ENCODE measurements at places on chromosomes 5 and 9. TPM values are rescaled to one million over a fixed set of nuclear protein-coding genes. Genes with fewer than 3 reads are reported as not detected.

GRCh38 chr5:60356745-60357144 is 343.2 kb downstream of the DEPDC1B start:
- H3K27me3 ChIP-seq, result no peaks in the 10 kb centered on the region
- H3K36me3 ChIP-seq, result no peaks in the 10 kb centered on the region
- H3K27ac ChIP-seq, result no peak overlapping the region
- H3K4me3 ChIP-seq, result no peak overlapping the region
- DNase-seq, result no peak
- H3K4me1 ChIP-seq, result peaks cover 22% of the 10 kb centered on the region

DNA sequence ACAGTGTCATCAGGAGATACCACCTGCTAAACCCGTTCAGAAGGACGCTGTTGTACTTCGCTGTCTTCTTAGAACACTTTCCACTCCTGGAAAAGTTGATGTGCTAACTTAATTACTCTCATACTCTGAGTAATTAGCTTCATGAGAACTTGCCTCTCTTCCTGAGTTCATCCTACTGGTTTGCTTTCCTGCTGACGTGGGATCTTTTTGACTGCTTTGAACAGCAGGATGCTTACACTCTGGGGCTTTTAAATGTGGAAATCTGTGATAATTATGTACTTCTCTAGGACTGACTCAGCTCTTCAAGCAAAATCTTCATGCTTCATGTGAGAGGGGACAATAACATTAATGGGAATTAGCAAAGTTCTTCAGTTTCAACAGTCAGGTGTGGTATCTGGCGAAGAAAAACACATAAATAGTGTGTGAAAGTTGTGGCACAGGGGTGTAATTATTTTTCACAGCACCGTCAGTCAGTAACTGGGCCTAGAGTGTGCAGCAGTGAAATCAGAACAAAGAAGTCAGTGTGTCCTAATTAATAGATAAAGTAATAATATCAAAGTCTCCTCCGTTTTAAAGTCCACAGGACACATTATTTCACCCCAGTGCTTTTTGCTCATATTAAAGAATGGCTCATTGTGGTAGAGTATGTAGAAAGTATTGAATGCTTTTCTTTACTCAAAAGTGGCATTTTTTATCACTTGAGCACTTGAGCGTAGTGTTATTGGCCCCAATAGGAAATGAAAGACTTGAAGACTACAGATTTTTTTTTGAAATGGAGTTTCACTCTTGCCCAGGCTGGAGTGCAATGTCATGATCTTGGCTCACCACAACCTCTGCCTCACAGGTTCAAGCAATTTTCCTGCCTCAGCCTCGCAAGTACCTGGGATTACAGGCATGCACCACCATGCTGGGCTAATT is 140.9 kb upstream of the DMRT1 start:
- no peak overlapping the region for H3K4me3 ChIP-seq
- peaks cover 5% of the 10 kb centered on the region for H3K4me1 ChIP-seq
- H3K36me3 ChIP-seq, result no peaks in the 10 kb centered on the region
- DNase-seq, result no peak
- H3K27ac ChIP-seq, result no peak overlapping the region
- H3K27me3 ChIP-seq, result no peaks in the 10 kb centered on the region

Gene KIF12
- total RNA-seq, result 72.9 TPM

DNA sequence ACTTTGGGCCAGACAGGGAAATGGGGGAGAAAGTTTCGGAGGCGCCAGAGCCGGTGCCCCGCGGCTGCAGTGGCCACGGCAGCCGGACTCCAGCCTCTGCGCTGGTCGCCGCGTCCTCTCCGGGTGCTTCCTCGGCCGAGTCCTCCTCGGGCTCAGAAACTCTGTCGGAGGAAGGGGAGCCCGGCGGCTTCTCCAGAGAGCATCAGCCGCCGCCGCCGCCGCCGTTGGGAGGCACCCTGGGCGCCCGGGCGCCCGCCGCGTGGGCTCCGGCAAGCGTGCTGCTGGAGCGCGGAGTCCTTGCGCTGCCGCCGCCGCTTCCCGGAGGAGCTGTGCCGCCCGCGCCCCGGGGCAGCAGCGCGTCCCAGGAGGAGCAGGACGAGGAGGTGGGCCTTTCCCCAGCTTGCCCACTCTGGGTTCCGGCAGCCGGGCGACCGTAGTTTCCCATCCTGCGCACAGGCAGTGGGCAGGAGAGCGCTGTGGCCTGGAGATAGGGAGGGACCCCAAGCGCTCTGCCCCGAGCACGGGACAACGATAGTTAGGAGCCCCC is 516 bp downstream of the MAST4 start:
- DNase-seq, result peak; percentile 27
- no peaks in the 10 kb centered on the region for H3K27me3 ChIP-seq

GRCh38 chr5:95379133-95379532 is 12.0 kb upstream of the FAM81B start:
- H3K4me3 ChIP-seq, result no peak overlapping the region
- no peaks in the 10 kb centered on the region for H3K4me1 ChIP-seq
- no peaks in the 10 kb centered on the region for H3K27me3 ChIP-seq
- H3K27ac ChIP-seq, result no peak overlapping the region
- no peak for DNase-seq
- H3K36me3 ChIP-seq, result no peaks in the 10 kb centered on the region

Gene SLU7
- 19.4 TPM for total RNA-seq

Gene PCDHB16
- 0.98 TPM for total RNA-seq

Gene GFI1B
- total RNA-seq, result 0.31 TPM

- no peaks in the 10 kb centered on the region for H3K27me3 ChIP-seq
- H3K27ac ChIP-seq, result no peak overlapping the region
- no peaks in the 10 kb centered on the region for H3K36me3 ChIP-seq
Measured at GRCh38 chr5:141001844-141002604, 35.7 kb downstream of the PCDHAC2 start.

GRCh38 chr5:110716247-110717245 is 9.9 kb downstream of the TMEM232 start:
- no peaks in the 10 kb centered on the region for H3K27me3 ChIP-seq
- H3K27ac ChIP-seq, result no peak overlapping the region
- no peak for DNase-seq
- H3K4me1 ChIP-seq, result no peaks in the 10 kb centered on the region
- H3K36me3 ChIP-seq, result no peaks in the 10 kb centered on the region

Gene LECT2
- not detected for total RNA-seq

- no peak overlapping the region for H3K4me3 ChIP-seq
- H3K27me3 ChIP-seq, result no peaks in the 10 kb centered on the region
- no peaks in the 10 kb centered on the region for H3K36me3 ChIP-seq
- DNase-seq, result no peak
Measured at GRCh38 chr5:127385936-127386335, 95.3 kb downstream of the MEGF10 start.

DNA sequence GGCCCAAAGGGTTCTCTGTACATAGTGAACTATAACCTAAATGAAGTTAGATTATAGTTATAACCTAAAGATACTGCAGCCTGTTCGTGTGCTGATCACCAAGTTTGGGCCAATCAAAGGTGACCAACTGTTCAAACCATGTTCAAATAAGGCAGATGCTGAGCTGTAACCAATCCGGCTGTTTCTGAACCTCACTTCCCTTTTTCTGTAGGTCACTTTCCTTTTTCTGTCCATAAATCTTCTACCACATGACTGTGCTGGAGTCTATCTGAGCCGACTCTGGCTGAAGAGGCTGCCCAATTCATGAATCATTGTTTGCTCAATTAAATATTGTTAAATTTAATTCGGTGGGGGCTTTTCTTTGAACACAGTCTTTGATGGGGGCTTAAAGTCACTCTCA is 1920.2 kb downstream of the MAT2B start:
- H3K4me3 ChIP-seq, result no peak overlapping the region
- H3K4me1 ChIP-seq, result peaks cover 18% of the 10 kb centered on the region
- H3K27ac ChIP-seq, result no peak overlapping the region
- no peaks in the 10 kb centered on the region for H3K27me3 ChIP-seq

Gene MLANA
- total RNA-seq, result not detected

DNA sequence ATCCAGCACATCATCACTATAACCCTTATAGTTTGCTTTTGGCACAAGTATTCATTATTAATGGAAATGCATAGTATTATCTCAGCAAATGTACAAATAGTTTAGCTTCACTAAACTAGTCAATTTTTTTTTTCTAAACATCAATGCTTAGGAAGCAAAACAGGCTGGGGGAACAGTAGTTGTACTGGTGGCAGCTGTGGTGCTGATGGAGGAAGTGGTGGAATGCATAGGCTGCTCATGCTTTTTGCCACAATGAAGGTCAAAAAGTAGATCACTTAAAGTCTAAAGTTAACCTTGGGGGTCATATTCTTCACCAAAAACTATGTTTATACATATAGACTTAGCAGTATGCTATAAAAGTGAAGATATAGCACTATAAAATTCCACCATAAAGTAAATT is 36.3 kb upstream of the CDKN2B start:
- no peaks in the 10 kb centered on the region for H3K27me3 ChIP-seq
- no peak overlapping the region for H3K27ac ChIP-seq
- no peak overlapping the region for H3K4me3 ChIP-seq

DNA sequence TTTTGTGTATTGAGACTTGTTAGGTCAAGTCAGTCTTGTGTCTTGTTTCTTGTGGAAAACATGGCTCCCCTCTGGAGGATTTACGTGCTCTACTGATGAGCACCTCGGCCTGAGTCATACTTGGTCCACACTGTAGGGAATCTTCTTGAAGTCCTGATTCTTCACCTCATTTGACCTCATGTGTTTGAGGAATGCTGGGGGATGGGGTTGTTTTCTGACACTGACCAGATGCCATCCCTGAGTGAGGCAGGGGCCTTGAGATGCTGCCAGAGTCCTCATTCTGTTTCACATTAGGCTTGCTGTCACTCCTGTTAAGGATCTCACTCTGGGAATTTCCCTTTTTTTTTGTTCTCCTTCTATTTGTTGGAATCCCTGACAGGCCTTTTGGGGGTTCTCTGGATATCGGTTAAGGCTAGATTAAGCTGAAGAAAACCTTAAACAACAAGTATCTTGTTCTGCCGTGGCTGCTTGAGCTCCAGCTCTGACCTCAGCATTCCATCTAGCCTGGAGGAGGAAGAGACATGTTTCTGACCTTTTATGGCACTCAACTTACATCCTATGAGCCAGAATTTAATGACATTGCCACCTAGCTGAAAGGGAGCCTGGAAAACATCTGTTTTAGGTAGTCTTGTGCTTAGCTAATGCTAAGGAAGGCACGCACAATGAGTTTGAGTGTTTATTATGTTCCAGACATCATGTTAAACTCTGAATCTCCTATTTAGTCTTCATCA is 20.6 kb downstream of the TCOF1 start:
- H3K36me3 ChIP-seq, result peaks cover 27% of the 10 kb centered on the region
- H3K4me3 ChIP-seq, result no peak overlapping the region
- H3K27me3 ChIP-seq, result no peaks in the 10 kb centered on the region
- DNase-seq, result no peak
- H3K27ac ChIP-seq, result no peak overlapping the region
- H3K4me1 ChIP-seq, result no peaks in the 10 kb centered on the region

Gene PPP2R2B
- total RNA-seq, result 0.51 TPM

Gene RAD23B
- total RNA-seq, result 50.3 TPM

Gene SHB
- total RNA-seq, result 22.2 TPM

DNA sequence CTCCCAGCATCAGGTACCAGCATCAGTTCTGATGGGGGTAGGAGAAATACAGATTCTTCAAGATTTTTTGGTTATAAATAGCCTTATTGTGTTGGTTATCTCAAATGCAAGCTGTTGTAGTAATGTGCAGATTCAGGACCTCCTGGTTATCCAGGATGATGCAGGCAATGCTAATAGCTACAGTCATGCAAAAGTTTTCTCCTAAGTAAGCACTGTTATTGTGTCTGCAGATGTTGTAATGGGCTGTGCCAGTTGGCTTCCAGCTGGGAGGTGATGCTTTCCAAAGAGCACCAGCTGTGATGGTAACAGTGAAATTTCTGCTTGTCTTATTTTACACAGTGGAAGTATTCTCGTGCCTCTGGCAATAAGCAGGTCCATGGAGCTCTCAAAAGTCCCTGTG is 719.2 kb upstream of the CTNND2 start:
- H3K27me3 ChIP-seq, result no peaks in the 10 kb centered on the region
- no peaks in the 10 kb centered on the region for H3K36me3 ChIP-seq
- no peak for DNase-seq
- no peak overlapping the region for H3K27ac ChIP-seq

Gene MYOT
- 0.52 TPM for total RNA-seq

Gene PROP1
- not detected for total RNA-seq

- H3K4me3 ChIP-seq, result no peak overlapping the region
- no peak overlapping the region for H3K27ac ChIP-seq
Measured at GRCh38 chr5:168822745-168823281, 243.6 kb upstream of the PANK3 start.

- no peaks in the 10 kb centered on the region for H3K27me3 ChIP-seq
- no peak for DNase-seq
- H3K27ac ChIP-seq, result no peak overlapping the region
Measured at GRCh38 chr9:137354153-137354844, 52.2 kb upstream of the NRARP start.

Gene KIF4B
- not detected for total RNA-seq

Gene PDLIM4
- total RNA-seq, result 2.2 TPM

Gene MEGF9
- total RNA-seq, result 5.0 TPM

Gene PCDHB7
- 0.23 TPM for total RNA-seq

DNA sequence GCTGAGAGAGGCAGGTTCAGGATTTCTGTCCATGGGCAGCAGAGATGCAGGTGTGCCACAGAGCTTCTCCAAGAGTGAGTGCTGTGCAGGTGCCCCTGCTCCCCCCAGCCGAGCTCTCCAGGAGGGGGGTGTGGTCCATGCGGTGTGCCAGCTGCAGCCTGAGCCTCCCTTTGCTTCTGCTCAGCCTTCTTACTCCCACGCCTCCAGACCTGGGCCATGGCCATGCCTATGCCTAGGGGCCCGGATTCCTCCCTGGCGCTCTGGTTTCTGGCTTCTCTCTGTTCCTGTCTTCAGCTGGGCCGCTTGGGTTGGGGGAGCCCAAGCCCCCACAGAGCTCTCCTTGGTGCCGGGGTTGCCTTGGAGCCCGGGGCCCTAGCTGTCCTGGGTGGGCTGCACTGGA is 133.3 kb downstream of the CACNA1B start:
- H3K36me3 ChIP-seq, result no peaks in the 10 kb centered on the region
- no peak overlapping the region for H3K27ac ChIP-seq
- H3K4me3 ChIP-seq, result no peak overlapping the region
- no peaks in the 10 kb centered on the region for H3K27me3 ChIP-seq
- no peak for DNase-seq
- H3K4me1 ChIP-seq, result no peaks in the 10 kb centered on the region

Gene GABRP
- 0.16 TPM for total RNA-seq

- no peak overlapping the region for H3K4me3 ChIP-seq
- no peak overlapping the region for H3K27ac ChIP-seq
- no peak for DNase-seq
- H3K36me3 ChIP-seq, result no peaks in the 10 kb centered on the region
- H3K4me1 ChIP-seq, result no peaks in the 10 kb centered on the region
- no peaks in the 10 kb centered on the region for H3K27me3 ChIP-seq
Measured at GRCh38 chr5:121246971-121247370, 604.7 kb upstream of the FTMT start.

Gene HAVCR2
- total RNA-seq, result 0.74 TPM

- no peak overlapping the region for H3K27ac ChIP-seq
- H3K4me3 ChIP-seq, result no peak overlapping the region
- no peaks in the 10 kb centered on the region for H3K4me1 ChIP-seq
- no peaks in the 10 kb centered on the region for H3K36me3 ChIP-seq
Measured at GRCh38 chr5:145429170-145429569, 406.0 kb downstream of the PRELID2 start.

GRCh38 chr9:86947146-86948073 is at the start of gene GAS1:
GAS1 (minus strand) TSS chr9:86947506; CDS start chr9:86946779, 727 bp downstream.
- H3K27me3 ChIP-seq, result no peaks in the 10 kb centered on the region
- peak within 1 kb of the TSS; percentile 94 for H3K27ac ChIP-seq
- peak; percentile 87 for DNase-seq
- no peaks in the 10 kb centered on the region for H3K36me3 ChIP-seq

Data from pancreas (tissue), 10 donors.